ENCODE measurements at places on chromosomes 7 and 10.

DNA sequence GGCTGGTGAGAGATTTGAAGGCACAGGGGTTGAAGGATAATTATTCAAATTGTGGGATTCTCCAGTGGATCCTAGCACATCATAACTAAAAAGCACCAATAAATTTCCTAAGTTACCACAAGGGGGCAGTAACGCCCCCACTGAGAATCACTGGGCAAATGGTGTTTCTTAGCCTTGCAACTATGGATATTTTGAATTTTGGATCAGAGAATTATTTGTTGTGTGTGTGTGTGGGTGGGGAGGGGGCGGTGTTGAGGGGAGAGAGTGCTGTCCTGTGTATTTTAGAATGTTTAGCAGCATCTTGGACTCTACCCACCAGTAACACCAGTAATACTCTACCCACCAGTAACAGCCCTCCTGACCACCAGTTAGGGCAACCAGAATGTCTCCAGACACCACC is 63.3 kb upstream of the PRKG1 start:
- DNase-seq: no peak

DNA sequence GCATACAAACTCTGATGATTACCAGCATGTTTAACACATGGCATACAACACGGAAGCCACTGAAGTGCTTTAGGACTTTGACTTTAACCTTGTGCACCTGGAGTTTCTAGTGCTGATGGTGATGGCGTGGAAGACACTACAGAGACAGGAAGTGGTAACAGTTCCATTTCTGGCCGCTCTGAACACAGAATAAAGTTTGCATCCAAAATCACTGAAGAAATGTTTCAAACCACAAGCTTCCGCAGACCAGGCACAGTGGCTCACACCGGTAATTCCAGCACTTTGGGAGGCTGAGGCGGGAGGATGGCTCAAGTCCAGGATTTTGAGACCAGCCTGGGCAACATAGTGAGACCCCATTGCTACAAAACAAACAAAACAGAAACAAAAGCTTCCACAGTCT is 40.3 kb upstream of the TNPO3 start:
- DNase-seq: no peak

DNA sequence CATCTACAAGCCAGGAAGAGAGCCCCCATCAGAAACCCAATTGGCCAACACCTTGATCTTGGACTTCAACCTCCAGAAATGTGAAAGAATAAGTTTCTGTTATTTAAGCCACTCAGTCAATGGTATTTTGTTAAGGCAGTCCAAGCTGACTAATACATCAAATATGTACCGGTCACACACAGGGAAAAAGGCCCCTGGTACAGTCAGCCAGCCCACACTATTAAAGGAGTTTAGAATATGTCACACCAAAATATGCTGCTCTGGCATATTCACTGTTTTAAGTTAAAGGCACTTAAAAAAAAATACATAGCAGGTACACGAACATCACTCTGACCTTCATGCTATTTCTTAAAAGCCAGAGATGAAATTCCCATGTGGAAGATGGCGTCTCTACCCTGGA is 15.2 kb upstream of the CDCA7L start:
- DNase-seq: no peak

- DNase-seq: no peak
These were observed 33.1 kb downstream of the SMC3 start for GRCh38 chr10:110600487-110601101.

GRCh38 chr10:96610817-96611216 is 24.0 kb upstream of the TM9SF3 start:
- no peak for DNase-seq

DNA sequence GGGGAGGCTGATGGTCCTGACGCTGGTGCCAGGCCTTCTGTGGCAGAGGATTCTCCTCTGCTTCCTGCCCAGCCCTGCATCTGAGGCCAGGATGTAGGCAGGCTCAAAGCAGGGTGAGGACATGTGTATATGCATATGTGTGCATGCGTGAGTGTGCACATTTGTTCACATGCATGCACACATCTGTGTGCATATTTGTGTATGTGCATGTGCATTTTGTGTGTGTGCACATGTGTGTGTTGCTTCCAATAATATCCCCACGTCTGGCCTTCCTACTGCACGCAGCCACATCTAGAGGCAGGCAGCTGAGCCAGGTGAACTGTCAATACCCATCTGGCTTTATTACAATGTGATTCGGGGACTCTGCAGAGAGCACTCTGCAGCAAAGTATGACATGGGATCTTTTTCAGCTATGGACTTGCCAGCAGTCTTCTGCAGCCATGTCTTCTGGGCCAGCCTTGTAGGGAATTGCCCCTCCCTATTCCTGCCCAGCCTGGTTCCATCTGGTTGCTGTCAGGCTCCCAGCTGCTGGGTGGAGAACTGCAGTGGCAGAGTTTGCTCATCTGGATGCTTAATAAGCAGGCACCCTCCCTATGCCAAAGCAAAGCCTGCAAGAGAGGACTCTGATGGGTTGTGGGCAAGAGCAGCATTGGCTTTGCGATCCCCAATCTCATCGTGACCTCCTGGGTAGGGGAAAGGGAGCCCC is 140.7 kb downstream of the PFKFB3 start:
- DNase-seq: no peak

DNA sequence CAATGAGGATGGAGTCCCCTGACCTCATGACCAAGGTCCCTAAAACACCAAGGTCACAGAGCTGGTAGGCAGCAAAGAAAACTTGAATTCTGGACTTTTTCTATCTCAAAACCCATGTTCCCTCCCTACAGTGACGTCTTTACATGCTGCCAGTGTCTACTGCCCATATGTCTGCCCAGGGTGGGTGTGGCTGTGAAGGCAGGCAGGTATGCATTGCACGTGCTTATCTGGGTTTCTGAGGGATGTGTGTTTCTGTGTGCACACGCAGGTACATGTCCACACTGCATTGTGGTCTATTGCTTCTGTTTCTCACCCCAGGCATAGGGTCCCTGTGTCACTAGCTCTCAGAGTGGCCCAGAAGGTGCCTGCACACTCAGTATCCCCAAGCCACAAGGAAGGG is 13.5 kb downstream of the ATP6V1F start:
- no peak for DNase-seq

DNA sequence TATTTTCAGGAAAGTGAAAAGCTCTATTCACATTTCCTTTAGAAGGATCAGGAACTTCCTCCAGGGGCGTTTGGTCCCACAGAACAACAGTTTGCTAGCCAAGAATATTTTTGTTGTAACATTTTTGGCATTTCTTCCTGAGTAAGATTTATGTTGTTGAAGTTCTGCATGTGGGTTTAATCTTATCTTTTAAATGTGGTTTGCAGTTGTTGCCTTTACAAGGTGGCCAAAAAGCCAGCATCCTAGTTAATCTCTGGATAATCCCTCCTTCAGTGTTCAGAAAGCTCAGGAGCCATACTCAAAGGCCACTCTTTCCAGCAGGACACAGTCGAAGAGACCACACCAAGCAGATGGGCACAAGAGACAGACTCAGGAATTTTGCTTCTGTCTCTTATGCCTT is 30.0 kb downstream of the SLC26A4 start:
- DNase-seq: no peak

GRCh38 chr10:113516061-113516460 is 36.8 kb upstream of the HABP2 start:
- no peak for DNase-seq

DNA sequence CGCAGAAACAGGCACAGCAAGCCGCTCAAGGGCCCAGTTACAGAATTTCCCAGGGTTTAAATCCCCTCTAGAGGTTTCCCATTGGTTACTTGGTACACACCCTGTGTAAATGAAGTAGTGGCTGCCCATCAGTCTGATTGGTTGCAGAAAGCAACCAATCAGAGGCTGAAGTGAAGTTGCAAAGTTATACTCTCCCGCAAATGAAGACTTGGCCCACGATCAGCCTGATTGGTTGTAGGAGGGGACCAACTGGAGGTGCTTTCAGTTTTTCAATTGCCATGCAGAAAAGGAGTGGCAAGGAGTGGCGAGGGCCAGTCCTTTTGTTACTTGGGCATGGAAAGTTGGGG is 909.2 kb upstream of the AUTS2 start:
- DNase-seq: no peak

DNA sequence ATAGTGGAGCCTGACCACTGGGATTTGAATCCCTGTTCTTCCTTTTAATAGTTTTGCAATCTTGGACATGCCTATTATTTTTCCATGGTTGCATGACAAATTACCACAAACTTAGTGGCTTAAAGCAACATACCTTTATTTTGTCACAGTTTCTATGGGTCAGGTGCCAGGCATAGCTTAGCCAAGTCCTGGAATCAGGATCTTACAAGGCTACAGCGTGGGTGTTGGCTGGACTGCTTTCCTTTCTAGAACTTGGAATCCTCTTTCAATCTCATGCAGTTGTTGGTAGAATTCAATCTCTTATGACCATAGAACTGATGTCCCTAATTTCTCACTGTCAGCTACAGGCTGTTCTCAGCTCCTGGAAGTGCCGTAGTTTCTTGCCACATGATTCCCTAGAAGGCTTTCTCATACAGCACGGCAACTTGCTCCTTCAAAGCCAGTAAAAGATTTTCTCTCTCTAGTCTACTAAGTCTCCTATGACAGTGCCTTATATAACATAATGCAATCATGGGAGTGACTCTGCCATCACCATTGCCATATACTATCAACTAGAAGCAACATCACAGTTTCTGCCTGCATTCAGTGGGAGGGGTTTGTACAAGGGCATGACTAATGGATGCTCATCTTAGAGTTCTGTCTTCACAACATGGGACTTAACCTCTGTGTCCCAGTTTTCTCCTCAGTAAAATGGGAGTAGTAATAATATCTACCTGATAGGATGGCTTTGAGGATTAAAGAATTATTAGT is 243.4 kb upstream of the FZD1 start:
- no peak for DNase-seq

DNA sequence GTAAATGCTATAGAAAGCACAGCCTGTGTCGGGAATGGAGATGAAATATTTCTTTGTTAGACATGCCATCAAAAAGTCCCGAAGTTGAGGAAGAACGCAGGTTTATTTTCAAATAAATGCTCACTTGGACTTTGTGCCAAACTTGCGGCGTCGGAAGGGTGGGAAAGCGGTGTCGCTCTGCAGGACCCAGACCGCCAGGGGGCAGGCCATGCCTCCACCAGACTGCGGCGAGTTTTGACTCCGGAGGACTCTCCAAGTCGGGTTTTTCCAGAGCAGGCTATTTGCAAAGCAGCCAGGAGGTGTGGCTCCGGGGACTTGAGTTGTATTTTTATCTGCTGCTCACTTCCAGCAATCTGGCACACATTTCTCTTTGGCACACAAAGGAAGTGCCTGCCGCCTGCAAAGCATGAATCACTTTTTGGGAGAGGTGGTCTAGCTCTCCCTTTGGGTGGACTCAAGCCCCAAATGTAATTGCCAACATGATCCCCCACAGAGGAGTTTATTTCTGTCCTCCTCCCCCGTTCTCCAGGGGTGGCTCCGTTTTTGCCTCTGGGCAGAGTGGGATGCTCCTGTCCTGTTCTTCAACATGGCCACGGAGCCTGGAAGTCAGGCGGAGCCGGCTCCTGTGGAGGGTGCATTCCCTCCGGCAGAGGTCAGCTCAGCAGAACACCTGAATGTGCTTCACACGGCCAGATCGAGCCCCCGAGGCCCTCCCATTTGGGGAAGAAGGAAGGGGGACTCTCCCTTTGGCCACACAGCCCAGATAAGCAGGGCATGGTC is 82.3 kb upstream of the GPR26 start:
- DNase-seq: no peak

DNA sequence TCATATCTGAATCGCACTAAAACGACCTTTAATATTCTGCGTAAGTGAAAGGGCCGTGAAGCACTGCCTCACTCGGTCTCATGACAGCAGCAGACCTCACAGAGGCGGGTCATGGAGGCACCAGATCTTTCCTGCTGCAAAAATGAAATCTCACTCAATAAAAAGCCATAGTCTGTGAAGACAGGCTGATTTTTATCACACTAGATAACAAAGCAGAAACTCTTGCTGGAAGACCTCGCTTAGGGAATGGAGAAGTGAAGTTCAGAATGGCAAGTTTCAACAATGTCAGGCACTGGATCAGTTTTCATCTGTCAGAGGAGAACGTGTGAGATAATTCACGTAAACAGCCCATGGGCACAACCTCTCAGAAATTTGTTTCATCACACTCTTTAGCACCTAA is 8.0 kb downstream of the SEPHS1 start:
- DNase-seq: no peak

GRCh38 chr7:69412331-69413146 is 185.7 kb upstream of the AUTS2 start:
- DNase-seq: no peak

- no peak for DNase-seq
These were observed 80.6 kb downstream of the SNX10 start for GRCh38 chr7:26372249-26372648.

GRCh38 chr7:98212532-98213041 is 1.3 kb downstream of the BHLHA15 start:
- DNase-seq: no peak

Data from esophagus squamous epithelium (tissue), 5 donors.